ENCODE measurements at places on chromosomes 7 and 10.

DNA sequence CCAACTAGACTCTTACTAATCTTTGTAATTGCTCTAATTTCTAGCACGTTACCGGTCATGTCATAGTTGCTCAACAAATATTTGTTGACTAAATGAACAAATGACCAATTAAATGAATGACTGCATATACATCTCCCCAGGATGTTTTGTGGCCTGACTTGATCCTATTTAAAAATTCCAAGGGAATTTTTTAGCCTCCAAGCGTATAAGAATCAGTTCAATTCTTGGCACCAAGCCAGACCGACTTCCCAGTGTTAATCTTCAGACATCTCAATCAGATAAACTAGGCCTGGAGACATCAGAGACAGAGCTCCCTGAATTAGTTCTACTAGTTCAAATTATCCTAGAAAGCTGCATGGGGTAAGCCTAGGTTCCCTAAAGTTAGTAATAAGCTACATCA is 96.0 kb downstream of the GSAP start:
- no peak for DNase-seq

- no peak for DNase-seq
Observed at GRCh38 chr7:4868493-4868892, 6.7 kb upstream of the PAPOLB start.

DNA sequence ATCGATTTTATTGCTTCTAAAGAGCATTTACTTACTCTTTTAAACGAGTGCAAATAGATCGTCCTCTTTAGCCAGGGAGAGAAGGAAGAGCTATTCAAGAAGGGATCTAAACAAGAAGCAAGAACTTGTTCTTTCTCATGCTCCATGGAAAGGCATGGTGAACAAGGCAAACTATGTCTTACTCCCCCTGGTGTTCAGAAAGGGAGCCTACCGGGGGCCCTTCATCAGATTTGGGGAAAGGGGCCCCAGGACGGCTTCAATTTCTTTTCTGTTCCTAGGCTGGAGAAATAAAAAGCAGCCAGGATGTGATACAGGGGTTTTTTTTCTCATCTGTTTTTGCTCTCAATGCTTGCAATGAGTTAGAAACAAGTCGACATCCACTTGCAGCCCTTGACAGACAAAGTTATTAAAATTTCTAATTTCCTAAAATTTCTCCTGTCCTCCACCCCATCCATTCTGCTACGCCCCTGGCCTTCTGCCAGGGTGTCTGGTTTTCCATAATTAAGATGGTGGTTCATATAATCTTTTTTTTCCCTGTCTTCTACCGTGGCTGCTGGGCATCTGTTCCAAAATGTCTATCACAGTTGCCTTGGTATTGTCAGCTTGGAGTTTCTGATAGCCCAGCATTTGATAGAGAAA is 214.4 kb downstream of the CREB5 start:
- DNase-seq, result peak; percentile 16

DNA sequence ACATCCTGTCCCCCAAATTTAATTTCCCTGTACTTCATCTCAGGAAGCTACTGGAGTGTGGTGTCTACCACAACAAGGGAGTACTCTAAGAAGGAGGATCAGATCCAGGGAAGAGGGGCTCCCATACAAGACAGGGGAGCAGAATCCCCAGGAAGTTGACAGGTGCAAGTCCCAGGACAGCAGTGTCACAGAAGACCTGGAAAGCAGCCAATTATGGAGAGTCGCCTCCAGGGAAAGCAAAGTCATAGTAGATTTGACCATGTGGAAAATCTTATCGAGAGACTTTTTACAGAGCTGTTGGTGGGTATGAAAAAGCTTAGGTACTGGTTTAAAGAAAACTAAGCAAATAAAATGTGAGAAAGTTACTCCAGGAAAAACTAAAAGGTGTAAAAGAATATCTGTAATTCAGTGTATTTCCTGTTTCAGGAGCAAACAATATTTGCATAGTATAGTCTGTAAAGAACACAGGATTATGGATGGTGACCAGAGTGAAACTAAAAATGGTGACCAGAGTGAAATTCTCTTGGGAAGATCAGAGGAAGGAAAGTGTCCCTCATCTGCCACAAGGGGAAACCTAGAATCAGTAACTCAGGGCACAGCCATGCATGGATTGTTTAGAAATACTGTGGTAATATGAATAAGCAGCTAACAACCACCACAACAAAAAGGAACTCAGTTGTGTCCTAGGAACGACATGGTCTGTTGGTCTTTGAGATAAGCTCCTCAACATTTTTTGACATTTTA is 44.5 kb downstream of the LANCL2 start:
- peak; percentile 70 for DNase-seq

GRCh38 chr10:61606959-61607907 is 55.5 kb upstream of the CABCOCO1 start:
- no peak for DNase-seq
